Fibroblast of skin of abdomen (primary cell): ENCODE measurements at places on chromosomes 2 and 18.

DNA sequence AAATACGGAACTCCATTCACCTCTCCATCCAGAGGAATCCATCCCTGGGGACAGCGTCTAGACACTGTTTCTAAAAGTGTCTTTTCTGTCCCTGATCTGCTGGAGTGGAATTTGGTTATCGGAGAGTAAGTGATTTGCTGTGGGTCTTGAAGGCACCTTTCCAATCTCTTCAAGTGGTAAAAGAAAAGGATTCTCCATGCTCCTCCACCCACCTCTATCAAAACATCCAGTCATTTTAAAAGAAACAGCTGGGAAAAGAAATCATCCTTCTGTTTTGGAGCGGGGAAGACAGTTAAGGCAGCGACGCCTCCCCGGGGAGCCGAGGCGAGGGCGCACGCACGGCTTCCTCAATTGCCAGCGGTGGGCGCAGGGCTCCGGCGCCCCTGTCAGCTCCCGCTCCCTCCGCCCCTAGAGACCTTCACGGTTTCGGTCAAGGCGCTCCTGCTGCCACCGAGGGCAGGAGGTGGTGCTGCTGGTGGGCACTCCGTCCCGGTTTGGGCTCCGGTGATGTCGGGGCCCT is 547 bp downstream of the SLC35F5 start:
- DNase-seq: peak; percentile 10

DNA sequence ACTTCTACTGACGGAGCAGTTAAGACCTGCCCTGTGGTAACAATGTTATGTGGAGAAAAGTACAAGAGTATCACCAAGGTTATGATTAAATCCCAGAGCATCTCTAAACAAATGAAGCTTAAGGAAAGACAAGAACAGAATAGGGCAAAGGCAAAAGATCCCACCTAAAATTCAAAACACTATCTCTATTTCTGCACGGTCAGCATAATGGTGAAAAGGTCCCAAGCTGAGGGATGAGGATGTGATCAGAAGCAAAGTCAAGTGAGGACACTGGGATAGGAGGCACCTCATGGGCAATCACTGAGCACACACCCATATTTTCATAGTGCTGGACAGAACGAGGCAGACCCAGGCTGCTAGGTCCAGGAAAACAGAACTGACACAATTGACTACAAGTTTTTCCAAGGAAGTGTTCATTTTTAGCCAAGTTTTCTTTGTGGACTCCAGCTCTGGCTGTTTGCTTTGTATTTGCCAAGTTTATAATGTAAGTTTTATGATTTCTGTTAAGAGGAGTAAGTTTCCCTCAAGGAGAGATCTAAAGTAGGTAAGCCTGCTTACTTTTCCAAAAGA is 77.8 kb downstream of the NCKAP5 start:
- DNase-seq: no peak

DNA sequence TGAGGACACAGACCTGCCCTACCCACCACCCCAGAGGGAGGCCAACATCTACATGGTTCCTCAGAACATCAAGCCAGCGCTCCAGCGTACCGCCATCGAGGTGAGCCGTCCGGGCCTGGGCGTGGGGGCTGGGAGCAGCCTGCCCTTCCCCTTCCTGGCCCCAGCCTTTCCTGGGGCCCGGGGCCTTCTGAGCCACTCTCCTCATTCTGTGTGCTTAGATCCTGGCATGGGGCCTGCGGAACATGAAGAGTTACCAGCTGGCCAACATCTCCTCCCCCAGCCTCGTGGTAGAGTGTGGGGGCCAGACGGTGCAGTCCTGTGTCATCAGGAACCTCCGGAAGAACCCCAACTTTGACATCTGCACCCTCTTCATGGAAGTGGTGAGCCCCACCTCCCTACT is 157.9 kb downstream of the DYSF start:
- DNase-seq: no peak

DNA sequence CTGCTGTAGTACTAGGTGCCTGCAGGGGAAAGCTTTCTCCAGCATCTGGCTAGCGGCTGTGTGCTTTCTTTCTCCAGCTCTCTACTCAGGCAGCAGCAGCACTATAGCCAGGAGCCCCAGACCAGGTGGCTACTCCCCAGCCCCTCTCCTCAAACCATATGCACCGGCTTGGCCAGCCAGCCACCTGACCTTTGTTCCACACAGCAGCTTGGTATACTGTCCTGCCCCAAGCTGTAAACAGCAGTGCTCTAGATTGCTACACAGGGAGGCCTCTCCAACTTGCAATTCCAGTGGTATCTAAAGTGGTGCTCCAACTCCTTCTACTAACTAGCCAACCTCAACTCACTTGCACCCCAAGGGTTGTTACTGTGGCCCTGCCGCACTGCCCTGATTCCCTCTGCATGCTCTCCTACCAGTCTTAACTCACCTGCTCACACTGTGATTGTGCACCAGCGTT is 19.6 kb downstream of the LDAH start:
- DNase-seq: no peak

- DNase-seq: no peak
Observed at GRCh38 chr2:109446278-109447131, 167.3 kb downstream of the SEPTIN10 start.

DNA sequence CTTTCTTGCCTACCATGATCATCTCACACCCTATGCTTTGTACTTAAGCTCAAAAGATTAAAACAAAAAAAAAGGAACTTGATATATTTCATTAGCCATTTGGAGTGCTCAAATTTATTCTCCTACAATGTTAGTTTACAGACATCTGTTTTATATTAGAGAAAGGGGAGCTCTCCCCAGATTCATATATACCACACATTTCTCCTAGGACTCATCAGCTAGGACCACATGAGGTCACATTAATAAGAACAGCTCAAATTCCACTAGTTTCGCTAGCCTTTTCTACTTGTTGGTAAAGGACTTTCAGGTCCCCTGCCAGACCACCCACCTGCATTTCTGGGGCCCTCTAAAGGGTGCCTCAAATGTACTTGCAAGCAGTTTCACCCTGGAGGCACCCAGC is 151.2 kb upstream of the MMADHC start:
- peak; percentile 85 for DNase-seq

- DNase-seq: peak; percentile 47
Observed at GRCh38 chr2:54845514-54845913, 122.1 kb downstream of the EML6 start.

DNA sequence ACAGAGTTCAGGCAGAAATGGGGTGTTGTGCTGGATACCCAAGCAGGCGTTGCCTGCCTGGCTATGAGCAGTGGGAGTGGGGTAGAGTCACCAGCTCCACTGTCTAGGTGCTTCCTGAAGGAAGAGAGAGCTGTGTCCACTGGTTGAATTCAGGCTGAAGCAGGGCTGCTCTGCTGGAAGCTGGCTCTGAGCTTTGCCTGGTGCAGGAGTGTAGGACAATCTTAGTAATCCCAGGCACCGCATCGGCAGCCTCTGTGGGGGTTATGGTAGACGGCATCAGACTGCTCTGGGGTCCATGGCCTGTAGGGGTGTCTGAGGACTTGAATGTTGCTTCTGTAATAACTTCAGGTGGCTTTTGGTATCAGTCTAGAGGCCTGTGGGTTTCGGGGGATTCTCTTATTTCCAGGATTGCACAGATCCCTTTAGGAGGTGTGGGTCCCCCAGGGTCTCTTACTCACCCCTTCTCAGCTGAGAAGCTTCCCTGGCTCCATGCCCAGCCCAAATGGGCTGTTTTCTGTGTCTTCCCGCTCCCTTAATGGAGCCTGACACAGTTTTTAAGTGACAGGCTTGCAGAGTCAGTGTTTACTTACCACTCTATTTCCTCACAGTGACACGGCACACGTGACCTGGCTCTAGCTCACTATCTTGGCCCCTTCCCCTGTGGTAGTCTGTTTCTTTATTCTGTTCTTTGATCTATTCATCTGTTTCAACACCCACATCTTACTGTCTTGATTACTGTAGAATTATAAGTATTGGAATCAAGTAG is 644.3 kb downstream of the CBLN2 start:
- no peak for DNase-seq
